ENCODE measurements at places on chromosomes 3 and 15.

DNA sequence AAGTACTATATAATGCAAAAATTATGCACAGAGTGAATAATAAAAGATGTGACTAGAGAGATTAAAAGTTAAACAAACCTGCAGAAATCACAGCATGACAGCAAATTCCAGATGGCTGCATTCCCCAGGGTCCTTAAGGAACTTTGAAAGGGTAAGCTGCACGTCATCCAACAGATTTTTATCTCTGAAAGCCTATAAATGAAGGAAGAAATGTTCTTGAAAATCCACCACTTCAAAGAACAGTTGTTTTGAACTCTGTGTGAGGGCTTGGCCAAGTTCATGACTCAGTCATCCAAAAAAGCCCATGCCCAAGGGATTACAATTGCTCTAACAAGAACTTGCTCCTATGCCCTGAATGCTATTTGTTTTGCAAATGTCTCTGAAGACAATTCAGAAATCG, 603.6 kb downstream of the PLOD2 start:
- DNase-seq, result peak; percentile 2

- DNase-seq, result no peak
Observed at GRCh38 chr3:110815008-110815583, 256.5 kb upstream of the NECTIN3 start.

DNA sequence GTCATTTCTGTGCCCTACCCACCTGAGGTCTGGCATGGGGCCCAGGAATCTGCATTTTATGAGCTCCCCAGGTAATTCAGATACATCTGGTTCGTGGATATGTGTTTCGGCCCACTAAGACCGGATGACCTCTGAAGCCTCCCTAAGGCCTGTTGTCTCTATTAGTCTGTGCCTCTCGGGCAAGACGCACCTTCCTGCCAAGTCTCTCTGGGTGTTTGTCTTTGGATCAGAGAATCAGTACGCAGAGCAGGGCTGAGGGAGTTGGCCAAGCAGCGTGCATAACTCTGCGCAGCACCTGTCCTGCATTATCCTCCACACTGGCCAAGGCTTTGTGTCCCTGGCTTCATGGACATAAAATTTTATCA, 181.0 kb downstream of the THSD4 start:
- no peak for DNase-seq

- no peak for DNase-seq
Observed at GRCh38 chr3:42970557-42970956, 8.6 kb upstream of the GASK1A start.

- DNase-seq, result no peak
Observed at GRCh38 chr15:76730262-76730661, 174.9 kb downstream of the SCAPER start.

GRCh38 chr3:5022966-5023776, 43.9 kb downstream of the BHLHE40 start:
- no peak for DNase-seq

DNA sequence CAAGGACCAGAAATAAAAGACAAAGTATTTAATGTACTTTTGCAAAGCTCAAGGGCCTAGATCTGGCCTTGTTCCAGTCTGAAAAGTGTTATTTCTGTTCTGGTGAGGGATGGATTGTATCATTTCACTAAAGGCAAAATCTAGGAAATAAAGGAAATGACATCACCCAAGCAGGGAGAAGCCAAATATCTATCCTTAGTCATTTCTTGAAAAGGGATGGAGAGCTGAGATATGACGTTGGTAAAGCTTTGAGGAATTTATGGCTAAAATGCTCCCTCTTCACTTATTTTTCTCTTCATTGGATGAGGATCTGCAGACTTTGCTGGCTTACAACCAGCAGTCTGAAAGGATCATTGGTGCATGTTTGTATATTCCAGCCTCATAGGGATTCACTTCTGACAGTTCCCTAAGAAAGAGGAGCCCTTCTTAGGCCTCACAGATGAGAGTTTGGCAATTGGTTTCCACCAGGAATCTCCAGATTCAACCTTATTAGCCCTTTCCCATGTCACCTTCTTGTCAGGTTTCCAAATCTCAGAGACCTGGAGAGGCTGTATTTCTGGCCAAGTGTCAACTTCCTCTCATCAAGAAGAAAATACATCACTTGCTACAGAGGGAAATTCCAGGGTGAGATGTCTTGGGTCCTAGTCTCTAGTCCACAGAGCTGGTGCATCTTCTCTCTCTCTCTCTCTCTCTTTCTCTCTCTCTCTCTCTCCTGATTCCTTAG, 93.7 kb upstream of the BOC start:
- peak; percentile 74 for DNase-seq

DNA sequence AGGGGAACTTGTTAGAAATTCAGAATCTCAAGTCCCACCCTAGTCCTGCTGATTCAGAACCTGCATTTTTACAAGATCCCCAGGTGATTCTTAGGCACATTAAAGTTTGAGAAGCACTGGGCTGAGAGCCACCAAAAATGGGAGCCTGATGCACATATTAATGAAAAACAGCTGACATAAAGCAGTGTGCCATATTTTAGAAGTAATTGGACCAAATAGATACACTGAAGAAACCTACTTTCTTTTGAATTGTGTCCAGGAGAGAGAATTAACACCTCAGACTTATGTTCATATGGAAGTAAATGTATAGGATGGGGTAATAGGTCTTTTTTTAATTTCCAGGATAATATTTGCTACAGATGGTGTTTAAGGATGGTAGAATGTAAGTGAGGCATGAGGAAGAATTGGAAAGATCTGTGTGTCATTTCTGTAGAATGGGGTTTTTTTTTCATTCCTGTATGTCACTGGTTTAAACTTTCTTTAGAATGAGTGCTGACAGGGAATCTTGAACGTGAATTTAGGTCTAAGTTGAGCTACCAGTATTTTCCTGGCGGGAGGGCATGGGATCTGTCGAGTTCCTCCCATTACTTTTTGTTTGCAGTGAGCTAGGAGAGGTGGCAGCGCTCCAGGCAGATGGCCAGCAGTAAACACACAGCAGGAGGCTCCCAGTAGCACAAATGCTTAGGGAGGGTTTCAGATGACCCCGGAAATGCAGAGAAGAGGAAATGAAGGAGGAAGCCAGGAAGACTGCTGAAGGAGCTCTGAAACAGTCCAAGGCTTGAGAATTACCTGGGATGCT, 185.6 kb downstream of the PLCL2 start:
- no peak for DNase-seq

DNA sequence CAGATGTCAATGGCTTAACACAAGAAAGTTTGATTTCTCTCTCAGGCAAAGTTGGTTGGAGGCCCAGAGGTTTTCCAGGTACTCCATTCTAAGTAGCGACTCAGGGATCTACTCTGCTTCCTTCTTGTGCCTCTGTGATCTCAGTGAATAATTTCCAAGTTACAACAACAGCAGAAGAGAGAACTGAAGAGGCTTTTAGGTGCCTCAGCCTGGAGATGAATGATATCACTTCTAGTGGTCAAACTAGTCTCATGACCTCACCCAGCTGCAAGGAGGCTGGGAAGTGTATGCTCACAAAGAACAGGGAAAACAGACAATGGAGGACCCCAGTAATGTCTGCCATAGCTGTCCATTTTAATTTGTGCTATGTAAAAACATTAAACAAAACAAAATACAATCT, 4.6 kb upstream of the PRICKLE2 start:
- DNase-seq, result no peak

- DNase-seq, result no peak
Observed at GRCh38 chr15:74793135-74794028, 11.5 kb downstream of the CSK start.

DNA sequence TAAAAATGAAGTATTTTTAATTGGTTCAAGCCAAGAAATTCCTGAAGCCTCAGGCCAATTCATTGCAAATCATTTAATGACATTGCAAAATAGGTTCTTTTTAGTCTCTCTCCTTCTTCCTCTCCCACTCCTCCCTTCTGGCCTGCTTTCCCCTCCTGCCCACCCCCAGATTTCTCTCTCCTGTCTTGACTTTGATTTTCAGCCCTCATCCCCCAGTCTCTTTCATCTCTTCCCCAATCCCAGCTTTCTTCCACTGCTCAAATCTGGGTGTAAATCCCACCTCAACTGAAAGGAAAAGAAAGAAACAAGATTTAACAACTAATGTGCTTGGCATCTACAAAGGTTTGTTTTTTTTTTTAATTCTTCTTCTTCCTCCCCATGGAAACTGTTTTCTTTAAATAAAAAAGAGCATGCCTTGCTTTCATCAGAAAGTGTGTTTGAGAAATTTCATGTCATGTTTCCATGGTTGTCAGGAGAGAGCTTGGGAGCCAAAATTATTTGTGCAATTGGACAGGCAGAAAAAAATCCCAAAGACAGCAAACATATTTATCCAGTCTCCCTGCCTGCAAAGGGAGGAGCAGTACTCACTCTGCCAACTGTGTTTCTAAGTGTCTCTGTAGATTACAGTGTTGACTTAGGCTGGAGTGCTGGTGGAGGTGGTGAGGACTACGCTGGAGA, 50.4 kb downstream of the BOC start:
- peak; percentile 63 for DNase-seq

- DNase-seq, result no peak
Observed at GRCh38 chr3:108554913-108555571, 34.2 kb downstream of the CIP2A start.

DNA sequence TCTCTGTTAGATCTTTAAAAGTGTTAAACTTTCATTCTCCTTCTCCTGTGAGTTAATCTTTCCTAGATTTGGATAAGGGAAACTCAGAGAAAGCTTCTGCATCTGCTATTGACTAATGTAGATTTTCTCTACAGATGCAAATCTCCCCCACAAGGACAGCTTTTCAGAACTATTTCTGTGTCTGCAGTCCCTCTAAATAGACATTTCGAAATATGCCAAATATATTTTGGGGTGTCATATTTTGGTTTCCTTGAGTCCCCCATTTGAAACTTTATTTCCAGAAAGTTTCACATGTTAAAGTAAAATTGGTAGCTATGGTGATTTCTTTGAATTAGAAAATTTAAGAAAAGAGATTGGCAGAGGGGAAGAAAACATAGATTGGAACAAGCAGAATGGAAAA, 852.3 kb upstream of the ALCAM start:
- no peak for DNase-seq

DNA sequence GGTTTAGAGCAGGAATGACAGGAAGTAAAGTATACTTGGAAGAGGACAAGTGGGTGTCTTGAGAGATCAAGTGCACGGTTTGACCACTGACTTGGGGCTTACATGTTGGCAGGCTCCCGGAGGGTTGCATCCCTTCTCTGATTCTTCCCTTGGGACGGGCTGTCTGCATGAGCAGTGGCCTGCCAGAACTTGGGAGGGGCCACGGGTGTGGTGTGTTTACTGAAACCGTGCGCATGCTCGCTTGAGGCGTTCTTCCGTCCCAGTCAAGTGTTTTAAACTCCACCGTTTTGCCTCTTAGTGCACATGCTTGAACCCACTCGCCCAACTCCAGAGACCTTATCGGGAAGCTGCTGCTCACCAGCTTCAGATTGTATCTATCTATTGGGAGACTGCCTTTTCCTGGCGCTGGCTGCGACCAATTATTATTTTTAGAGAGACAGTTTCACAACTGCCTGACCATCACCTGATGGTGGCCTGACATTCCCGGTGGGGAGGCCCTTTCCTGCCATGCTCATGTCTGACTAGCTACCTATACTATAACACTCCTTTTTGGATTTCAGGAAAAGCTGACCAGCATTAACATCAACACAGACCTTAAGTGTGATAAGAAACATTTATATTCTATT, 14.9 kb upstream of the C3orf22 start:
- no peak for DNase-seq

DNA sequence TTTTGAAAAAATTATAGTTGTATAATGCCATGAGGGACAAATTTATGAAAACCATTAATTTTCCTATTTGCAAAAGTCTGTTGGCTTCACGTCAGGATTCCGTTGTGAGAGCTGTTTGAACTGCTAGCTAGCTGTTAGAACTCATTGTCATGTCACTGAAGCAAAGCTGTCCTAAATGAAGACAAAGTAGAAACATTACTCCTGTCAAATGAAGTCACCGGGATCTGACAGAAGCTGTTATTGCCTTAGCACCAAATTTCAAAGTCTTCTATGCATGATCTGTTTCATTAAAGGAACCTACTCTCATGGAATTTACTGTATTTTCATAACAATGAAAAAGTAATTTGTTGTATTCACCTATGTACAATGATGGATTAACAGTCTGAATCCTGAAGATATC, 479.8 kb downstream of the PLOD2 start:
- DNase-seq, result no peak

DNA sequence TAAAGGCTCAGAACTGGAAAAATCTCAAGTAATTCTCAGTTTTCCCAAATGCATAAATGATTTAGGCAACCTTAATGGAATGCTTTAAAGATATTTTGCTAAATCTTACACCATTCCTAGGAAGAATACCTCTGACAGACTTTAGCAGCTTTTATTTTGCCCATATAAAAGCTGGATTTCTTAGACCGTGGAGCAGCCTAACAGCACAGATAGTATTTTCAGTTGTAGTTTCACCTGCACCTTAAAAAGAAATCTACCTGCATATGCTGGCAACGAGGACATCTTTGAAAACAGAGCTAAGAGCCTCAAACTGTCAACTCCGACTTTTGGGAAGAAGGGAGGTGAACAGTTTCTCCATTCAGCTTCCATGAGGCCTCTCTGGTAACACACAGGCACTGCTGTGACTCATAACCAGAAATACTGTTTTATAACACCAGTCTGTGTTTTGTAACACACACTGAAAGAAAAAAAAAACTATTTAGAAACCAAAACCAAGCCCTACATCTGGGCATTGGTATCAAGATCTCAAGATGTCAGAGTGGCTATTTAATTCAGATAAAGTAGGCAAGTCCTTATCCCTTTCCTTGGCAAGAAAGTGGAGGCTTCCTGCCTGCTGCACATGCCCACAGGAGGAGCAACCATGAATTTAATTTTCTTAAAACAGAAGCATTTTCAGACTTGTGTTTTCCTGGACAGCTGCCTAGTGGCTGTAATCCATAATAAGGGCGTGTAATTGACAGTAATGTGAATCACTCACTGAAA, 181.5 kb upstream of the ICE2 start:
- DNase-seq, result peak; percentile 30

- no peak for DNase-seq
Observed at GRCh38 chr3:101077361-101078011, 84.3 kb upstream of the ABI3BP start.

DNA sequence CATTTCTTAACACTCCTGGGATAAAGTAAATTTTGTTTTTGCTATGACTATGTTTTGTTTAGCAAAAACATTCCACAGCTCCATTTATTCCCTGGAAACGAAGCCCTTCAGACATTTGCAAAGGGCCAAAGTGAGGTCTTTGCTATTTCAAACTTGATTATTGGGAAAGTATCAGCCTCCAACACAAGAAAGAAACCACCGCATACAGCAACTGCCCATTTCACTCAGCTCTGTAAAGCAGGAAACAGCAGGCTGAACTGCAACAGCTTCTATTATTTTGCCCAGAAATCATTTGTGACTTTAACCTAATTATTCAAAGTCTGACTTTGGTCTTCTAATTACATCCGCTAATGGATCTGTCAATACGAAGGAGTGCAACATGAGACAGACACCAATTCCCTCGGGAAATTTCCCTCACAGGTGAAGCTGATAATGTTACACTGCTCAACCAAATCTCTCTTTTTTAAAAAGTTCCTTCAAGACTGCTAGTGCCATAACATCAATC, 72.1 kb downstream of the RFTN1 start:
- peak; percentile 22 for DNase-seq

- DNase-seq, result no peak
Observed at GRCh38 chr3:105956306-105956705, 87.5 kb upstream of the CBLB start.

GRCh38 chr15:61724251-61724939, 335.9 kb downstream of the VPS13C start:
- DNase-seq, result no peak

Measured in hindlimb muscle (tissue), 1 donor.